Omental fat pad (tissue), 4 donors: ENCODE measurements at places on chromosomes 1 and 21.
A peak's percentile ranks its signal among the peaks of the same experiment; 100 is the strongest.

- DNase-seq, result peak; percentile 49
These were observed 102.8 kb downstream of the RHOU start for GRCh38 chr1:228837817-228838716.

DNA sequence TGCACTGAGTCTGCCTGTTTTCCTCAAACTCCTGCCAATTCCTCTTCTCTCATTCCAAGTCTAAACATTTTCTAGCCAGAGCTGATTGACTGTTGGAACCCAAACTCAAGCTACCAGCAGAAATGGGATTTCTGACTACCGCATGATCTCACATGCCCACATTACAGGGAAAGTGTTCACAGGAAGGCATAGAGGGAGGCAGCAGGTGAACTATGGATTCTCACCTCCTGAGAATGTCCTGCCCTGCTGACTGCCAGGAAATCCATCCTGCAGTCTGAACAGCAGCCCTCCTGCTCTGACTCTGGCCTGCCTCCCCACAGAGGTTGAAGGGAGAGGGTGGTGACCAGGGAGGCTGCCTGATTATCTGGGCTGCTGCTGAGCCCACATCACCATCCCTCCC is 22.5 kb downstream of the IQGAP3 start:
- DNase-seq, result no peak

GRCh38 chr1:118101999-118102398 is 83.0 kb downstream of the SPAG17 start:
- no peak for DNase-seq

DNA sequence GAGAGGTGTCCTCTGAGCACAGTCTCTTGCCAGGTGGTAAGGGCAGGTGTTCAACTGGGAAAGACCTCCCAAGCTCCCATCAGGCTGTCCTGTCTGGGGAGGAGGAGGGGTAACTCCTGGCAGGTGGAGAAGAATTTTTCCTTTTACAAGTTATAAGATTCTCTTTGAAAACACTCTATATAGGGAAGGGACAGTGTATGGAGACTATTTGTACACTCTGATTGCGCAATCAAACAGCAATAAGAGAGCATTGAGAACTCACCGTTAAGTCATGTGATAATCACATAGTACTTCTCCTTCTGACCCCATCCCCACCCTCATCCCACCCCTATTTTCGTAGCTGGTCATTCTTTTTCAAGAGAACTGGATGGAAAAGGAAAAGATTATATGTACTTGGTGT is 179.3 kb upstream of the ZNF644 start:
- no peak for DNase-seq

DNA sequence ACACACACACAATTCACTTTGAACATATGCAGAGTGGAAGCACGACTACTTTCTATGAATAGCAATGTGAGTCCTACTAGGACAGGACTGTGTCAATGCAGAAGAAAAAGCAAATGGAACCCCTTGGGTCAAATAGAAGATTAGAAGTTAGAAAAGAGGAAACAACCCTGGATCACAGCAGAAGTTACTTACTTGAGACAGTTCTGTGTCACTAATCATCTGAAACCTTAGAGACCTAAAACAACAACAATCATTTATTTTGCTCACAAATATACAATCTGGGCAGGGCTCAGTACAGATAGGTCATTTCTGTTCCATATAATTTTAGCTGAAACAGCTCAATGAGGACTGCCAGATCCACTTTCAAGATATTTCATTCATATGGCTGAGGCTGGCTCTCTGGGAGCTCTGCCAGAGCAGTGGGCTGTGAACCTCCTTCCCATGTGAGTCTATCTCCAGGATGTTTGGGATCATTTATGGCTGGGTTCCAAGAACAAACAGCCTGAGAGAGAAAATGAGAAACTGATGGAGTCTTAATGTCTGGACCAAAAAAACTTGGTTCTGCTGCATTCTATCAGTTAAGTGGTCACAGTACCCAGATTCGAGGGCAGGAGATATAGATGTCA is 42.5 kb upstream of the IL10 start:
- no peak for DNase-seq

DNA sequence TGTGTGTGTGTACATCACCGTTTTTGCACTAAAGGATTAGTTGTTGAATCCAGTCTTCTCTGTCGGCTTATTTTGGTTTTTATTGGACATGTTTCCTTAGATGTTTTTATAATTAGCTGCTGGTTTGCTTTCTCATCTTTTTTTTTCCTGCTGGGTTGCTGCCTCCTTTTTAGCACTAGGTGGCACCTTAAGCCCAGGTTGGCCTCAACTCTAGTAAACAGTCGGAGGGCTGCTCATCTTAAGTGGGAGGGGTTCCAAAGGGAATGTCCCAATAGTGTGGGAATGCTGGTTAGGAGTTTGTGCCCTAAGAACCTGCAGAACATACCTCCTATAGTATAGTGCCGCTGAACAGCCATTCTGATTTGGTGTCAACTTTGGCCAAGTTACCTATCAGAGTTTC is 570.1 kb upstream of the CXADR start:
- no peak for DNase-seq

DNA sequence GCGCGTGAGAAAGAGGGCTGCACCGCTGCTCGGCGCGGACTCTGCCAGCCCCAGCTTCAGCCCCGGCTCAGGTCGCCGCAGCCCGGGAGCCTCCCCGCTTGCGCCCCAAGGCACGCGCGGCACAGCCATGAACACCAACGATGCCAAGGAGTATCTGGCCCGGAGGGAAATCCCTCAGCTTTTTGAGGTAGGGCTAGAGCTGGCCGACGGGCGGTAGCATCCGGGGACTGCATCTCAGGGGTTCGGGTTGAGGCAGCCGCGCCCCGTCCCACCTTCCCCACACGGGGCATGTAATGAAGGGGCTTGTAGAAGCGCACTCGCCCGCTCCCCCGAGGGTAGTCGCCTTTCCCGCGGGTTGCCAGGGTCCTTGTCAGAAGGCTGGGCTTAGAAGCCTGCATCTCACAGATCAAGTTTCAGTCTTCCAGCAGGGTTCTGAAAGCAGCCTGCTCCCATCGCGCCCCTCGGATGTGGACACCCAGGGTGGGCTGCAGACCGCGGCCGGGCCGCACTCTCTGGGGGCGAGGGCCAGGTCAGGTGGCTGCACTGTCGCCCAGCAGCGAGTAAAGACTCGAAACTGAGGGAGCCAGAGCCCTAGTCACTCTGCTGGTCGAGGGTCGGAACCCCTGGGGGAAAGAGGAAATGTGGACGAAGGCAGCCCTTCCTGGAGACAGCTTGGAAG is 507 bp downstream of the AK5 start:
- DNase-seq, result no peak

- DNase-seq, result no peak
These were observed 350.4 kb downstream of the AMY1C start for GRCh38 chr1:104100115-104100514.

GRCh38 chr1:247119600-247120407 is 15.6 kb upstream of the ZNF669 start:
- no peak for DNase-seq

DNA sequence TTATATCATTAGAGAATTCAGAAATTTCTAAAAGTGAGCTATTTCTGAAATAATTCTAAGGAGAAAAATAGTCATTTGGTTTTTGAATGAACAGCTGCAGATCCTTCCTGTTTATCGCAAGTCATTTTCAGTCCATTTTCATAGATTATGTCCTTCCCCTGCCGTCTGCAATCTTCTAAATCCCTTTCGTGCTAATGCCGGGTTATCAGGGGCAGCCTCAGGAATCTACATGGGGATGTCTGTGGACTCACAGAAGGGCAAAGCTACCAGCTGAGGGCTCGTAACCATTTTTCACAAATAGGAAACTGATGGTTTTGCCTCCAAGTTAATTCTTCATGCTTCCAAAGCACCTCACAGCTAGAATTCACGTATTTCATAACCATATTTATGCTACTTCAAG is 23.0 kb downstream of the RCAN3 start:
- DNase-seq, result no peak

- no peak for DNase-seq
These were observed 172.0 kb upstream of the KIAA0040 start for GRCh38 chr1:175364424-175365076.

DNA sequence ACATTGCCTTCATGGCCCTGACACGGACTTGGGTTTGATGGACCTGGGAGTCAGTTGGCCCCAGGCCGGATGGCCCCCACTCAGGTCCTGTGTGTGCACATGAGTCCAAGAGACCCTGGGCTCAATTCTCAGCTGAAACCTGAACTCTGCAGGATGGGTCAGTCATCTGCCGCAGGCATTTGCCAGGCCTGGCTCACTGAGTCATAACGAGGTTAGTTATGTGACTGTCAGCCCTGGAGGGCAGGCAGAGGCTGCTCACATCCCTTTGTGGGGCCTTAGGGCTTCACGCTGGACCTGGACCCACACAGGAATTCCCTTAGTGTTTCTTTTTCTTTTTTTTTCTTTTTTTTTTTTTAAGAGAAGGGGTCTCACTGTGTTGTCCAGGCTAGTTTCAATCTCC is 46.5 kb downstream of the PSMG1 start:
- no peak for DNase-seq

GRCh38 chr1:160351629-160352028 is 8.4 kb downstream of the NCSTN start:
- no peak for DNase-seq

DNA sequence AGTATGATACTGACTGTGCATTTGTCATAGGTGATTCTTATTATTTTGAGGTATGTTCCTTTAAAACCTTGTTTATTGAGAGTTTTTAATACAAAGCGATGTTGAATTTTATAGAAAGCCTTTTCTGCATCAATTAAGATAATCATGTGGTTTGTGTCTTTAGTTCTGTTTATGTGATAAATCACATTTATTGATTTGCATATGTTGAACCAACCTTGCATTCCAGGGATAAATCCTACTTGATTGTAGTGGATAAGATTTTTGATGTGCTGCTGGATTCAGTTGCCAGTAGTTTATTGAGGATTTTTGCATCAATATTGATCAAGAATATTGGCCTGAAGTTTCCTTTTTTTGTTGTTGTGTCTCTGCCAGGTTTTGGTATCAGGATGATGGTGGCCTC is 158.0 kb downstream of the CENPF start:
- DNase-seq, result no peak

GRCh38 chr1:112296908-112297307 is 99.1 kb upstream of the CTTNBP2NL start:
- DNase-seq, result no peak

DNA sequence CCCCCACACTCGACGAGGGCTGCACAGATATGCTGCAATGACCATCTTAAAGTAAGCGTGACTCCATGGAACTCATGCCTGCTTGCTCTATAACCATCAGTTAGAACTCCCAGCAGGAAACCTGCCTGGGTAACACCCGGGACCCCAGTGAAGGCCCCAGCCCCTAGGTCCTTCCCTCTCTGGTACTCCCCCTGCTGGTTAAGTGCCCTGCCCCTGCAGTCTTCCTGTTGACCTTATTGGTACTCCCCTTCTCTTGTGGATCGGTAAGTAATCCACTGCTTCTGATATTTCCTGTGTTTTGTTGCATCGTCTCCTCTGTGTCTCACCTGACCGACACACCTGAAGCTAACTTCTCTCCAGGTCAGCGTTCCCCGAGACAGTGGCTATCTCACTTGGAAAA is 104.8 kb upstream of the COG2 start:
- DNase-seq, result no peak

GRCh38 chr1:172289448-172289847 is 131.0 kb upstream of the C1orf105 start:
- DNase-seq, result no peak

- no peak for DNase-seq
These were observed at the start of gene RASAL2 for GRCh38 chr1:178093951-178094738. Gene RASAL2, plus strand, starts transcription at chr1:178094104. Its CDS starts 389 bp downstream, at chr1:178094493.

- no peak for DNase-seq
These were observed 70.3 kb upstream of the PGBD5 start for GRCh38 chr1:230496451-230496850.
